Activated effector memory CD4-positive, alpha-beta T cell treated with Interleukin-2 at 50 U/mL for 16 hours (primary cell): ENCODE measurements at places on chromosomes 4 and X.

GRCh38 chr4:18050448-18050847, 28.9 kb upstream of the LCORL start:
- DNase-seq = no peak

DNA sequence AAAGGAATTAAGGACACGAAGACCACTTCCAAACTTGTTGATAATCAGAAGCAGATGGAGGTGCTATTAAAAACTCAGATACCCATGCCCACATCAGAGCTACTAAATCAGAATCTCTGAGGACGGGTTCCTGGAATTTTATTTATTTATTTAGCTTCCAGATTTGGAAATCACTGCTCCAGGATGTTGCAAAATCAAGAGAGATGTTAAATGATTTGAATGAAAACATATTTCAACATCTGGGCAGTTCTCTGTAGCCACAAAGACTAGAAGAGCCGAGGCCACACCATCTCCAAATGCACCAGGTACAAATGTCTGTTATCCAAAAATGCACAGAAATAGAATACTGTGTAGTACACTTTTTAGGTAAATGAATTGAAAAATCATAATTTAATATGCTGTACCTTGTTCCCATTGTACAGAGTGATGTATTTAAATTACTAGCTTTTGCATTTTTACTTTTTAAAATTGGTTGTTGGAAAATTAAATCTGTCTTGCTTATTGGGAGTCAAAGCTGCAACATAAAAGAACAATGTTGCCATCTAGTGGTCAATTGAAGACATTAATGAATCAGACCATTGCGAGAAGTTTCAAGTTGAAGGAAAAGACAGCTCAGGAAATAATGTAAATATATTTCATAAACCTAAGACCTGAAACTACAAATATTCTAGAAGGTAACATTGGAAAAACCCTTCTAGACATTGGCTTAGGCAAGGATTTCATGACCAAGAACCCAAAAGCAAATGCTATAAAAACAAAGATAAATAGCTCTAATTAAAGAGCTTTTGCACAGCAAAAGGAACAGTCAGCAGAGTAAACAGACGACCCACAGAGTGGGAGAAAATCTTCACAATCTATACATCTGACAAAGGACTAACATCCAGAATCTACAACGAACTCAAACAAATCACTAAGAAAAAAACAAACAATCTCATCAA, 151.3 kb upstream of the TTC29 start:
- no peak for DNase-seq

DNA sequence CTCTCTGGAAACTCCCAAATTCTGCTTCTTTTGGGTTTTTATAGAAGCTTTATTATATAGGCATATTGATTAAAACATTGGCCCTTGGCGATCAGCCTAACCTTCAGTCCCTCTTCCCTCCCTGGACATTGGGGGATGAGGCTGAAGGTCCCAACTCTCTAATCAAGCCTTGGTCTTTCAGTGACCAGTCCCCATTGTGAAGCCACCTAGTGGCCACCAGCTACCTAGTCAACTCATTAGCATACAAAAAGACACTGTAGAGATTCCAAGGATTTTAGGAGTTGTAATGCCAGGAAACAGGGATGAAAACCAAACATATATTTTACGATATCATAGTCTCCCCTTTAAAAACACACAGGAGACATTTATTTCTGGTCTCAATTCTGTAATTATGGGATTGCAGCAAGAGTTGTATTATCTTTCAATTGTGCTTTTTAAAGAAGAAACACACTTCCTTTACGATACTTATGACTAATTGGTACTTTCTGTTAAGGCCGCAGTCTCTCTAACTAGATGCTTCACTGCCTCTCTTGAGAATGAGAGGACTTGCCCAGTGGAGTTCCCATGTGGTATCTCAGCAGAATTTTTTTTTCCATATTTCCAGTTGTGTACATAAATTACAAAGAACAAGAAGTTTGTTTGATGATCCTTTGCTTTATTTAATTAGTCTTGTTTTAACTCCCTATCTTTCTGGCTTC, 58.2 kb downstream of the WDR17 start:
- DNase-seq = no peak

DNA sequence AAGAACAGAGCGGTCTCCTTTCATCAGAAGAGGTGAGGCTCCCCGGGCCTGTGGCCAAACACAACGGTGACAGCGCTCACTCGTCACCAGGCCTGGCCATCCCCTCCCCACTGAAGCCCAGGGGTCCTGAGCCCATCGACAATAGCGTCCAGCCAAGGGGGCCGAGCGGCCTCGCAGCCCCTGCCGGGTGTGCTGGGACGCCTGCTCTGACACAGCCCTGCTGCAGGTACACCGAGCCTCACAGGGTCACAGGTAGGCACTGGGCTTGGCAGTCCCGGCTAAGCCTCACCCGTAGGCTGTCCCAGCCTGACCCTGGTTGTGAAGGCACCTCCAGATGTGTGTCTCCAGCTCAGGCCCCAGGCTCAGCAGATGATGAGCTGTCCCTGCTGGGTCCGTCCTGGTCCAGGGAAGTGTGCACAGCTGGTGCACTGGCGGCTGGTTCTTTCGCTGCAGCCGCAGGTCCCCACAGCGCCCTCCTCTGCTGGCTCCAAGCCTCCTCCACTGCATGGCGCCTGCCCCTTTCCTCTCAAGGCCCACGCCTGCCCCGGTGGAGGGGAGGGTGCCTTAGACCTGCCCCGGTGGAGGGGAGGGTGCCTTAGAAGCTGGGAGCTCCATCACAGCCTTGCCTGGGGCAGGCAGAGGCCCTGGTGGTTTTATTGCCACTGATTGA, 21.5 kb downstream of the UVSSA start:
- no peak for DNase-seq

DNA sequence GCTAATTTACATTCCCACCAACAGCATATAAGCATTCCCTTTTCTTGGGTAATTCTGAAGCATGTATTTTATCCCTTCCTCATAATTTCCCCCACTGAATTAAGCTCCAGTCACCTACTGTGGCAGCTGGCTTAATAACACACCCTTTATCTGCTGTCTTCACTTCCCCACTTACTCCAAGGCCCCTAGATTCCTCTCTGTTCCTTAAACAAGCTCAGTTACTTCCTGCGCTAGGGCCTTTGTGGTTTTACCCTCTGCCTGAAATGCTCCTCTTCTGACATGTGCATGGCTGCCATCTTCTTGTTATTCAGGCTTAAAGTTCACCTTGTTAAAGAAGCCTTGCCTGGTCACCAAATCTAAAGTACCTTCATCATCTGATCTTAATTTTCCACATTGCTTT, 47.2 kb upstream of the RPS6KA3 start:
- DNase-seq = no peak

DNA sequence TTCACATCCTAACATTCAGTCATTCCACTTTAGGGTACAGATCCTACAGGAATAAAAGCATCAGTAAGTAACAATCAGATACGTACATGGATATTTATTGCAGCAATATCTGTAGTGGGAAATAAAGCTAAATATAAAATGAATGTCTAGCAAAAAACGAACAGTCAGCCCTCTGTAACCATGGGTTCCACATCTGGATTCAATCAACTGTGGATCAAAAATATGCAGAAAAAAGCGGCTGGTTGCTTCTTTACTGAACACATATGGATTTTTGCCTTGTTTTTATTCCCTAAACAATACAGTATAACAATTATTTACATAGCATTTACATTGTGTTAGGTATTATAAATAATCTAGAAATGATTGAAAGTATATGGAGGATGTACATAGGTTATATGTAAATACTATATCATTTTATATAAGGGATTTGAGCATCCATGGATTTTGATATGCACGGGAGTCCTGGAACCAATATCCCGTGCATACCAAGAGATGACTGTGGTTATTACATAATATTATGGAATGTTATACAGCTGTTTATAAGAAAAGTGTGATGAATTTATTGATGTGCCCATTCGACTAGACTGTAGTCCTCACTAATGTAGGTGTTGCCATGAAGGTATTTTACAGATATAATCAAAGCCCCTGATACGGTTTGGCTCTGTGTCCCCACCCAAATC, 132.8 kb downstream of the ARHGEF9 start:
- DNase-seq = no peak

DNA sequence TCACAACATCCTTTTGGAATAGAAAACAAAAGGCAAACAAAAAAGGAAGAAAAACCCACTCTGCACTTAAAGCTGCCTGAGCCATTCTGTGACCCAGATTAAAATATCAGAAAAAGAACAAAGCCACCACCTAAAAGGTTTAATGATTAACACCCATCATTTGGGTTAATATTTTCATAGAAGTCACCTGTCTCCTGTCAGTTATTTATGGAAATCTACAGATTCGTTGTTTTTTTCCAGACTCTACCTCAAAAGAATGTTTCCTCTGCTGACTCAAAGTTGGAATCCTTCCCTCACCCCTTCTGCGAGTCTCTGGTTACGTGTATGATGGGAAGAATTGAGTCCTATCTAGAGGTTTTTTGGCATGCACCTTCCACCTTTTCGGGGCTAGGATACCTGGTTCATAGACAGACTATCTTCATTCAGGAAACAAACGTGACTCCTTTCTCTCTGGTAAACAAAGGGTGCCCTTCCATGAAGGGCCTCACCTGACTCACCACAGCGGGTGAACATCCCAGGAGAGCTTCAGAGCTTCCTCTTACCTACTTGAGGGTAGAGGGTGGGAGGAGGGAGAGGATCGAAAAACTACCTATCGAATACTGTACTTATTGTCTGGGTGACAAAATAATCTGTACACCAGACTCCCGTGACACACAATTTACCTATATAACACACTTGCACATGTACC, 19.6 kb upstream of the CA5B start:
- no peak for DNase-seq

GRCh38 chr4:6941796-6942195, 32.2 kb downstream of the TBC1D14 start:
- no peak for DNase-seq

DNA sequence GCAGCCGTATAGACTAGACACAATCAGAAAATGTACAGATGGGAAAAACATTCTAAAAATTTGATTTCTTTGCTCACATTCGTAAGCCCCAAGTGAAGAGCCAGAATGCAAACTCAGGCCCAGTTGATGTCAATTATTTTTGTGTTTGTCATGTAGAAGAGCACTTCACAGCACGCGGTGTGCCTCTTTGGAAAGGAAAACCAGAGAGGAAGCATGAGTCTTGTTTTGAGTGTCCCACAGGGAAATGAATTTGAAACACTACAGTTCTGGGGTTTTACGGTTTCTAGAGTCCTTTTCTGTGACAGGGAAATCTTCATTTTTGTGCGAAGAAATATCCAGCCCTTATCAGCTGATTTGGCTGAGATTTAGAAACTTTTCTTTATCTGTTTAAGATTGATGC, 554.6 kb upstream of the BOD1L1 start:
- no peak for DNase-seq

- no peak for DNase-seq
Observed at GRCh38 chrX:68175562-68175961, 257.7 kb downstream of the OPHN1 start.

DNA sequence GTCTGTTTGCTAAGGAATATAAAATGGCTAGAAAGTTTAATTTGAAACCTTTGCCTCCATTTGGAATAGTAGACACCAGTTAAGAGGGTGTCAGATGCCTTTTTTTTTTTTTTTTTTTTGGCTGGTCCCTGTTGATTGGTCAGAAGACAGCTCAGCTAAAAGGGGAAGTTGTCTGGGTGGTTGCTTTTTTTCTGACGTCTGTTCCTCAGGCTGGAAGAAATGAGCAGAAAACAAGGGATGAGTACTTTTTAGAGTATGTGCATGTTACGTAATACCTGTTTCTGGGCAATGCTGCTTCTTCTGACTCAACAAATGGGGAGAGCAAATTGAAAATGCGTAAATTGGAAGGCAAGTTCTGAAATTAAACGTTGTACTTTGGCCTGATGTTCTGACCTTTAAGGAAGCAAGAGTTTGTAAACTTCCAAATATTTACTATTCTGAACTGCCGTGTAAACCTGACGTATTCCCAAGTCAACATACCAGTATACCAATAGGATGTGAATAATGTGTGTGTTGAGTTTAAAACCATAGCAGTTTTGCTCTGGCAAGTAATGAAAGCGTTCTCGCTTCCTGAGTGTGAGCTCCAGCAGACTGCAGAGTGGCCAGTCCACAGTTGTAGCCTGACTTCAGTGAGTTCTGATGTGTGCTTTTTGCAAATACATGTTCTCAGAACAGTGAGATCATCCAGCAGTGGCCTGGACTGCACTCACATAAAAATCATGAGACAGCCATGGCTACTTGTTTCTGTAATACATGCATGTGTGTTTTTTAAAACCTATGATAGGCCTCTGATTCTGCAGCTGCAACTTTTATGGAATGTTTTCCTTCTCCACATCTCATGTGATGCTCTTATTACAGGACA, 1.7 kb downstream of the SAT1 start:
- no peak for DNase-seq

DNA sequence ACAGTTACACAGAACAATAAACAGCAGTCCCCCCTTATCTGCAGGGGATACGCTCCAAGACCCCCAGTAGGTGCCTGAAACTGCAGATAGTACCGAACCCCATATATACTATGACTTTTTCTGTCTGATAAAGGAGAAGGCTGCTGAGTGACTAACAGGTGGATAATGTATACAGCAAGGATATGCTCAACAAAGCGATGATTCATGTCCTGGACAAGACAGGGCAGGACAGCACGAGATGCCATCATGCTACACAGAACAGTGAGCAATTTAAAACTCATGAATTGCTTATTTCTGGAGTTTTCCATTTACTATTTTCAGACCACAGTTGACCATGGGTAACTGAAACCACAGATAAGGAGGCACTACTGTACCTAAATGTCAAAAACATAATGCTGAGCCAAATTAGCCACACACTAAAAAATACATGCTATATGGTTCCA, 76.1 kb downstream of the MANBA start:
- no peak for DNase-seq

DNA sequence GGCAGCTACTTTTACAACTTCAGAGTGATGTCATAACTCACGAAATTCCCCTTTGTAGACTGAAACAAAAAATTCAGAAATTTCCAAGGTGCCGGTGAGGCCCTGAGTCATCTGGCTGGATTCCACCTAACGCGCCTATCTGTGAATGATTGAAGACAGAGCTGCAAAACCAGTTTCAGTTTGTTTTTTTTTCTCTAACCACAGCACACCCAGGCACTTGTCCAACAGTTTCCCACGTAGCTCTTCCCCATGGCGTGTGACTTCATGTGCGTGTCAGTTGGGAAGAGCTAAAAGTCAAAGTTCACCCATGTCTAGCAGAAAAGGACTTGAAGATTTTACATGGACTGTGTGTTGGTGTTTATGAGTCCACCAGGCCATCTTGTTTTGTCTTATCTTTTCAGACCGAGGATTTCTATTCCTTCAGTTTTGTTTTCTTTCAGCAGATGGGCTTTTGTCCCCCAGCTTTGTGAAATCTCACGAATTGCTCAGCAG, 16.4 kb downstream of the TCEANC start:
- DNase-seq = no peak

- no peak for DNase-seq
Observed at GRCh38 chr4:100649417-100649816, 131.6 kb upstream of the EMCN start.

GRCh38 chrX:102976793-102977495, 39.9 kb downstream of the RAB40AL start:
- DNase-seq = no peak

GRCh38 chrX:119004920-119005524, 30.6 kb downstream of the LONRF3 start:
- peak; percentile 29 for DNase-seq
